Type B pancreatic cell (in vitro differentiated cells): ENCODE measurements at places on chromosomes 1 and 21. TPM values are rescaled to one million over a fixed set of nuclear protein-coding genes. Genes with fewer than 3 reads are reported as not detected.

- H3K36me3 ChIP-seq: peaks cover 35% of the 10 kb centered on the region
- no peaks in the 10 kb centered on the region for H3K27me3 ChIP-seq
- H3K27ac ChIP-seq: no peak overlapping the region
- H3K4me1 ChIP-seq: peaks cover 25% of the 10 kb centered on the region
- no peak overlapping the region for H3K4me3 ChIP-seq
- DNase-seq: no peak
Measured at GRCh38 chr21:31667132-31667531, 7.6 kb downstream of the SOD1 start.

GRCh38 chr1:6538956-6539355 lies 15.4 kb downstream of the NOL9 start:
- H3K4me3 ChIP-seq: no peak overlapping the region
- H3K27ac ChIP-seq: no peak overlapping the region

DNA sequence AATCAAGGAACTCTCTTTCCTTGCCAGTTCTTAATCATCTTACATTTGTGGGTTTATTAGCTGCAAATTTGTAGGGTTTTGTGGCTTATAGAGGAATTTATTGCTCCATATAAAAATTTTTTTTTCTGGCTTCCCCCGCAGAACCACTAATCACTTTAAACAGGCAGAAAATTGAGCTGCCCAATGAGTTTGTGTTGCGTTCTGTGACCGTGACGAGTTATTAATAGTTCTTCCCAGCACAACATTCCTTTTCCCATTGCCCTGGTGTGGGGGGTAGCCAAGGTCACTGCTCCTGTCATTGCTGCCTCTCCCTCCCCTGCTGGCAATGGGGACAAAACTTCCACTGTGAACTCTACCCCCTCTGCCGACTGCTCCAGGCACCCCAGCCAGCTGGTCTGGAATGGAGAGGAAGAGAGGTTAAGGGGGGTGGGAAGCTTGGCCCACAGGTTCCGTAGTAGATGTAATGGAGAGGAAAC lies 55.1 kb downstream of the UBE2T start:
- DNase-seq: no peak
- H3K27me3 ChIP-seq: peaks cover 66% of the 10 kb centered on the region
- no peaks in the 10 kb centered on the region for H3K36me3 ChIP-seq
- H3K4me3 ChIP-seq: no peak overlapping the region

Gene HENMT1
- total RNA-seq: 6.9 and 11.5 TPM in 2 replicates

DNA sequence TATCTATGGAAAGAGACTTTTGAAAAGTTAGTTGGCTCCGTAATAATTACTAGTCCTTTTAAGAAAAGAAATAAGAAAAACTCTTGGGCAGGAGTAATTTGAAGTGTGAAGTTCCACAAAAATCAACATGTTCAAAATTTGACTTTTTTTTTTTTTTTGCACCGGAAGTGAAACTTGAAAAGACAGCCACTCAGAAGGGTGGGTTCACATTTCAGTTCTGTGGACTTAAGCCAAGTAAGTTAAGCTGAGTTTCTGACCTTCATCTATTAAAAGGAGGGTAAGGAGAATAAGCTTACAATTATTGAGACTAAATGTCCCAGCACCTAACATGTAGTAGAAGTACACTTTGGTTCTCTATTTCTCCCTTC lies 11.0 kb downstream of the RO60 start:
- no peaks in the 10 kb centered on the region for H3K27me3 ChIP-seq
- H3K4me1 ChIP-seq: peaks cover 22% of the 10 kb centered on the region
- H3K27ac ChIP-seq: no peak overlapping the region
- no peak for DNase-seq
- no peak overlapping the region for H3K4me3 ChIP-seq
